ENCODE measurements at places on chromosomes 2 and 18.

GRCh38 chr2:33030326-33030725, 83.6 kb downstream of the LTBP1 start:
- no peak for DNase-seq

GRCh38 chr2:27723372-27724144, 48.0 kb upstream of the MRPL33 start:
- DNase-seq: peak; percentile 76

DNA sequence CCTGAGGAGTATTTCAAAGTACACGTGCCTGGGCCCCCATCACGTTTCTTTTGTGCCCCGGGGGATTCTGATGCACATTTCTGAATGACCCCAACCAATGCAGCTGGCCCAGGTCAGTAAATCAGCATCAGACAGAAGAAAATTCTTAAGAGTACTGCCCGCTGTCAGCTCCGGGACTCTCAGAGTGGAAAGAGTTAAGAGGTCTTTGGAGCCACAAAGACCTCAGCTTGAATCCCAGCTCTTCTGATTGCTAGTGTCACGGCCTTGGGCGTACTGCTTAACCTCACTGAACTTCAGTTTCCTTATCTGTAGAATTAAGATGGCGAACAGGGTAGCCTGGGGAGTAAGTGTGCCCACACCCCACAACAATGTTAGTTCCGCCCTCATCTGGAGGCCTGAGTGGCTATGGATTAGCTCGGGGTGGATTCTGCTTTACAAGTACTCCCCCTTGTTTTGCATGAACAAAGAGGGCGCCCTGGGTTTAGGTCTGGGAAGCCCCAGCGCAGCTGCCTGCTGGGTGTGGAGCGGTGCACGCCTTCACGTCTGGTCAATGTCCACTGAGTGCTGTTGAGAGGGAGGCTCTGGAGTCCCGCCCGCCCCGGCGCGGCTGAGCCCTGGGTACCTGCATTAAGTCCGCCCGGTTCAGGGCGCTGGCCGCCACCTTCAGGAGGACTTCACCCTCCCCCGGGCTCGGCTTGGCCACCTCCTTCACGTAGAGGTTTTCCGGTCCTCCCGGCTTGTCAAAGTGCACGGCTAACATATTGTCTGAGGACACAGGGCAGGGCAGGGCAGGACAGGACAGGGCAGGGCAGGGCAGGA, 858 bp downstream of the TP53I3 start:
- DNase-seq: peak; percentile 75

- DNase-seq: no peak
These were observed 88.2 kb downstream of the SP3 start for GRCh38 chr2:173876833-173877413.

GRCh38 chr2:235504441-235505180, 10.8 kb downstream of the AGAP1 start:
- no peak for DNase-seq
